ENCODE measurements at places on chromosomes 2 and 18.

GRCh38 chr2:3280197-3280596, 97.4 kb downstream of the EIPR1 start:
- DNase-seq, result no peak

- no peak for DNase-seq
Observed at GRCh38 chr2:78417355-78417754, 608.1 kb upstream of the REG3G start.

DNA sequence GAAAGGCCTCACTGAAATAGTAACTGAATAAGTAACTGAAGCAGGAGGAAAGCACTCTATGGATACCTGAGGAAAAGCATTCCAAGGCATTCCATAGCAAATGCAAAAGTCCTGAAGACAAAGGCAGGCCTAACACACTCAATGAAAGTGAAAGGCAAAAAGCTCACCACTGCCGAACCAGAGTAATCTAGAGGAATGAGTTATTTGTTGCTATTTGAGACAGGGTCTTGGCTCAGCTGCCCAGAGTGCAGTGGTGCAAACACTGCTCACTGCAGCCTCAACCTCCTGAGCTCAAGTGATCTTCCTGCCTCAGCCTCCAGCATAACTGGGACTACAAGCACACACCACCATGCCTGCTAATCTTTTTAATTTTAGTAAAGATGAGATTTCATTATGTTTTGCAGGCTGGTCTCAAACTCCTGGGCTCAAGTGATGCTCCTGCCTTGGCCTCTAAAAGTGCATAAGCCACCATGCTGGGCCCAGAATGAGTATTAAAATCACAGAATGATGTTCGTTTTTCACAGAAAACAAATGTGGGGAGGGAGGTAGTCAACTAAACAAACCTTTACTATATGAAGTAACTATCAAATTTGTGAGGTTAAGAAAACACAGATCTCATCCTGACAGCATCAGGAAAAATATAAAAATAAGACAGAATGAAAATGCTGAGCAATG, 17.9 kb downstream of the PIAS2 start:
- no peak for DNase-seq

DNA sequence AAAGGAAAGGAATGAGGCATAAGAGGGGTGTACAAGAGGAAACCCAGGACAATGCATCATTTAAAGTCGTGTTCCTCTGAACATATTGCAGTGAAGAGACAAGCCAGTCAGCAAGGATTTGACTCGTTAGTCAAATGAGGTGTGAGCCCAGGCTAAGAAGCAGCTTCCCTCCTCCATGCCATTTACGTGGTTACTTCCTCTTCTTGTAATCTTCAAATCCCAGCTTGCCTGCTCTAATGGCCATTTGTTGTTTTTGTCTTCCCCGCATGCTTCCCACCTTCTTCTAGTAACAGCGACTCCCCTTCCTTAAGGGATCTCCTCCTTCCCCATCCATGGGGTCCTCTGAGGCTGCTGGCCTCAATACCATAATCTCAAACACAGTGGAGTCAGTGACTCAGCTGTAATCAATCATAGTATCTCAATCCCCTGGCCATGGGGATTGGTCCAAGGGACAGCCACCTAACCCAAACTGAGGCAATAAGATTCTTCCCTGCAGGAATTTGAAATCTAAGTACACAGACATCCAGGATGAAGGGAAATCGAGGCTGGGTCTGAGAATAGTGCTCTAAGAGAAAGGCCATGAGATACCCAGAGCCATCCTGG, 37.6 kb downstream of the SLC14A1 start:
- no peak for DNase-seq

Measured in AG09309 (cell line).